ENCODE measurements at places on chromosomes 7 and 10.

DNA sequence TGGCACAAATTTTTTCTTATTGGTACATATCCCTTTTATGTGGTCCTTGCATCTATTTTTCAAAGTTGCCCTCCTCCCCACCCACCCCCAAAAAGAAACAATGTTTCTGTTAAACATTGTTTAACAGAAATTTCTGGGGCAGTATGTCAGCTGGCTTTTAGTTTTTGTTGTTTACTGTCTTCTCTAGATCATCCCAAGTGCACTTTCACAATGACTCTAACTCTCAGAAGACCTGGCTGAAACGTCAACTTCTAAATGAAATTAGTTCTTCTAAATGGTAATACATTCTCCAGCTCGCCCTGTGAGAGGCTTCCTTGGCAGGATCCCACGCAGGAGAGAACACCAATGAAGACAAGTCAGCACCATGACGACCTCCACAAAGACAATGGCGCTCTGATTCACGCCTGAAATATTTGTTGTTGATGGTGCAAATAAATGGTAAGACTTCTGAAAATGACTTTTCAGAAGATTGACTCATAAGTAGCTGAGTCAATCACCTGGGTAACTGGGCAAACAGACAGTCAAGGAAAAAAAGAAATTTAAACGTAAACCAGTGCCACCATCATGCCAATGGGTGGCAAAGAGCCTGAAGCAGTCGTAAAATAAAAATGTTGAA is 293.7 kb downstream of the FZD1 start:
- no peak for DNase-seq

DNA sequence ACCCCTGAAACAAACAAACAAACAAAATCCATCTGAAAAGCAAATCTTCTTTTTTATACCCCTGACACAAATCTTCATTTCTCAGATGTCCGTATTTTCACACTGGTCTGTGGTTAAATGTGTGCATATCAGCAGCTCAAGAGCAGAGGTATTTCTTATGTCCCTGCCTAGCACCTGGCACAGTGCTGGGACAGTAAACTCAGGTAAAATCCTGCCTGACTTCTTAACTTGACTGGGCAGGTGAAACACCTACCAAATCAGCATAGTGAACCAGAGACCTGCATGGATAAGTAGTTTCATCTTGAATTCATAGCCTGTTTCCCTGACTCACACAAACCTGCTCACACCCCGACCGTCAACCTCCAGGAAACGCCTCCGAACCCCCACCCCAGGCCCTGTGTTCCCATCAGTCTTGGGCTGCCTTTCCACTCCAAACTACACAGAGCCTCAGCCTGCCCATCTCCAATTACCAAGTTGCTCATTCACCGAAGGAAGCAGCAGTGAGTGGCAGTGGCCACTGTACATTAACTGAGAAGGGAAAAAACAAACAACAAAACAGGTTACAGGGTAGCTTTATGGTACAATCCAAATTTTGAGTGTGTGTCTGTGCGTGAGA is 109.9 kb downstream of the HECTD2 start:
- DNase-seq, result no peak

- DNase-seq, result no peak
Measured at GRCh38 chr7:157829491-157829890, 492.7 kb downstream of the DNAJB6 start.

GRCh38 chr10:52668024-52668423 is 104.6 kb downstream of the MBL2 start:
- no peak for DNase-seq

DNA sequence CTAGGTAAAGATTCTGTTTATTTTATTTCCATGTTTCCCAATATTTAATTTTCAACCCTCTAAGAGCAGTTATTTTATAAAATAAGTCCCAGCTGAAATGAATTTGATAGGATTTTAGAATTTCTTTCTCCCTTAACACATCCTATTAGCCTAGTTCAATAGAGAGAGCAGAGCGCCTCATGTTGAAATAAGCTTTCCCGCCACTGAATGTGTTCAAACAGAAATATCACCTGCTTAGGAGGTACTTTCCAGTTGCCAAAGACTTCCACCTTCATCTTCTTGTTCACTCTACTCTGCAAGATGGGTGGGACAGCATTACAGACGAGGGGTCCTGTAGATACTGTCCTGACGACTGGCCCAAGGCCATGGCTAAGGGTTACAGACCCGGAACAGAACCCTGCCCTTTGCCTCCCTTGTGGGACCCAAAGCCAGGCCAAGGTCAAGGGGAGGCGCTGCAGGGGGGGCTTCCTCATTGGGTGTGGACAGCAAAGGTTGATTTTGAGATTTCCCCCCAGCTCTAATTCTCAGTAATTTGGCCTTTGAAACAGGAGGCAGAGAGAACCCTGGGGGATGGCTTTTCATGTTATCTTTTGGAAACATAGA is 62.0 kb downstream of the PARP12 start:
- DNase-seq, result no peak

GRCh38 chr7:28180364-28181147 is at the start of gene JAZF1:
JAZF1 (minus strand) TSS chr7:28180795.
- peak; percentile 18 for DNase-seq
